ENCODE measurements at places on chromosomes 5 and 9.

- no peak for DNase-seq
Measured at GRCh38 chr9:111008158-111009075, 29.9 kb downstream of the LPAR1 start.

DNA sequence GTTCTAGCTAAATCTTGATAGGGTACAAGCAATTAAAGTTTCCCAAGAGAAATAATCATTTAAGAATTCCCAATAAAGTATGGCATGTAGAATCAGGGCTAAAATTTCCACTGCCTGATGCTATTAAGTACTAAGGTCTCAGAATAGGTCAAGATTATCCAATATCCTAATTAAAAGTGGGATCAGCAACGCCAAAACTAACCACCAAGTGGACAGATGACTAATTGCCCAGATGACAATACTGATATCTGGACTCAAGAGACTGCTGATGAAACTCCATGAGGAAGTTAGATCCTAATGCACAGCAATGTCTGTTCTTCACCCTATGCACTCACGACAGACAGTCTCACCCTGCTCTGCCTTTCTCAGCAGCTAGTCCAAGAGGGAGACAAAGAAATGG is 14.3 kb downstream of the DEPDC1B start:
- no peak for DNase-seq

- peak; percentile 59 for DNase-seq
Measured at GRCh38 chr9:96327694-96328352, 25.8 kb upstream of the HSD17B3 start.

DNA sequence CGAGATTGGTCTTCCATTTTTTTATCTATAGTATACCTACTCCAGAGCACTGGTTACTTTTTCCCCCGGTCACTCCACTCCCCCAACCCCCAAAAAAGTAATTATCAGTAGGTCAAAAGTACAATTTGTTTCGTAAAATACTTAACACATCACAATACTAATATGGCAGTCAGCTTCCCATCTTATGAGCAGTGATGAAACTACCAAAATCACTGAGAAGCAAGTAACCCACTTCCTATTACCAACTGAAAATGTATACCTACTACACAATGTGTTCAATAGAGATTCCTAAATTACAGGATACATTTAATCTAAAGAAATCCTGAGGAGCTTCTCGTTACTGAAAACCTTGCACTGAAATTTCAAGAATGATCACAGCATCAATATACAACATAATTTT is 1.9 kb downstream of the CERT1 start:
- DNase-seq, result no peak

DNA sequence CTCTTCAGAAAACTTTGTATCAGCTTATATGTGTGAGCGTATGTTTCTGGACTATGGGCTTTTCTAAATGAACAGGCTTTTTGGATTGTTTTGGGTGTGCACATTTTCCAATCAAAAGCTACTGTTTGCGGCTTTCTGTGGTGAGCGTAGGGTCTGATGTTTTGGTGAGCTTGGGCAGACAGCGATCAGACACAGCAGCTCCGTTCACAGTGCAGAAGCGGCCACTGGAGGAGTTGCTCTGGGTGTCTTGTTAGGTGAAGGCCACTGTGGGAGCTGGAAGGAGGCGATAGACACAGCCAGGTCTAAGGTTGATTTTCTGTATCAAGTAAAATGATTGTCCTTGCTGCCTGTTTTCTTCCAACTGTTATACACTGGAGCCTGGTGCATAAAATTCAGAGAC is 11.1 kb downstream of the PRRC2B start:
- no peak for DNase-seq

- DNase-seq, result no peak
Measured at GRCh38 chr5:89260254-89260653, 377.3 kb upstream of the MEF2C start.

- no peak for DNase-seq
Measured at GRCh38 chr5:144206141-144206540, 35.5 kb downstream of the KCTD16 start.

GRCh38 chr5:88130211-88130815 is 138.3 kb downstream of the TMEM161B start:
- DNase-seq, result no peak

DNA sequence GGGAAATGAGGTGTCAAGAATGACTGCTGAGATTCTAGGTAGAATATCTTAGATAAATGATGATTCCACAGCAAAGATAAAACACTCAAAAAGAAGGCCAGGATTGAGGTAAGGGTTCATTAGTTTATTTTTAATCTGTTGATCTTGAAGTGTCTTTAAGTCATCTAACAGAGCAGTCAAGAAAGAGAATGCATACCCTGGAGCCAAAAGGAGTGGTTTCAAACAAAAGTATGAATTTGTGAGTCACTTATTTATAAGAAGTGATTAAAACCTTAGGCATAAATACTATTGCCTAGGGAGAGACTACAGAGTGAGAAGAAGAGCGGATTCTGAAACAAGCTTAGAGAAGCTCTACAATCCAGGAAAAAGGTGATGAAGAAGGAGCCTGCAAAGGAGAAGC is 541.0 kb downstream of the DTWD2 start:
- no peak for DNase-seq

GRCh38 chr5:147359101-147359500 is 124.3 kb downstream of the STK32A start:
- no peak for DNase-seq

GRCh38 chr9:131841765-131842318 is 102.0 kb upstream of the RAPGEF1 start:
- DNase-seq, result no peak

- no peak for DNase-seq
Measured at GRCh38 chr5:163622799-163623198, 117.4 kb downstream of the MAT2B start.

DNA sequence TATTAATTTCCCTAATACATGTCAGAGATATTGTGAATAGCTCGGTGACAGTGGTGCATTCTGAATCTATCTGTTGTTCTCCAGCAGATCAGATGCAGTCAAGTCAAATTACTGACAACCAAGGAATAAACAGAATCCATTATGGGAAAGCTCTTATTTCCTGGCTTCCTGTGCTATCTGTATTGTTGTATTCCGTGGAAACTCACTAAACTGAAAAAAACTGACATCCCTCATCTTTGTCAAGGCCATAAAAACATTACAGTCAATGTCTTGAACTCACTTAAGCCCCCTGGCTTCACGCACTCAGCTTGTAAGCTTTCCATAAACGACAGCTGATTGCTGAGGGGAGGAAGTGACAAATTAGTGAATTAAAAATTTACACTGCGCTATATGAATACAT is 245.9 kb downstream of the CTNND2 start:
- DNase-seq, result no peak

DNA sequence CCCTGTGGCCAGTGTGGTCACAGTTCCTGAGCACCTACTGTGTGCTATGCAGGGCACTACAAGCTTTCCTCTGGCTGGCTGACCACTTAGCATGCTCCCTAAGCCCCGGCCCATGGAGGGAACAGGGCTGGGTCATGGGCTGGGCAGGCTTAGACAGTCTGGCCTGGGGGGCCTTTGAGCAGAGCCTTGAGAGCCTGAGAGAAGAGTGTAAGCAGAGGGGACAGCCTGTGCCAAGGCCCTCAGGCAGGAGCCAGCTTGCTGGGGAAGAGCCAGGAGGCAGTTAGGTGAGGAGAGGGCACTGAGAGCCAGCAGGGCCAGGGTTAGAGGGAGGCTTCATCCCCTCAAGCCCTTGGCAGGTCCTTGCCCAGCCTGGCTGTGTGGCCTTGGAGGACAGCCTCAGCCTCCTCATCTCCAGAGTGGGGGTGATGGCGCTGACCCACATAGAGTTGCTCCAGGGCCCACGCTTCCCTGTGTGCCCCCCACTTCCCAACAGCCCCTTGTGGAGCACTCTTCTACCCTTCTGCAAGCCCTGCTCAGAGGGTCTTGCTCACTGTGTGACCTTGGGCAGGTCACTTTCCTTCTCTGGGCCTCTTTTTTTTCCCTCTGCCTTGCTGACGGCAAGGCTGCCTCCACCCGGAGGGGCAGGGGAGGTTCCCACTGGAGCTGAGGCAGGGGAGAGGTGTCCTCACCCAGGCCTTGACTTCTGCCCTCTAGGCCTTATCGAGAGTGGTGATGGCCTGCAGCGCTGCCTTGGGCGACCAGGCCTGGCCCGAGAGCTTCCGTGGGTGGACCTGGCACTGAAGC is 107.1 kb downstream of the PHF2 start:
- no peak for DNase-seq

DNA sequence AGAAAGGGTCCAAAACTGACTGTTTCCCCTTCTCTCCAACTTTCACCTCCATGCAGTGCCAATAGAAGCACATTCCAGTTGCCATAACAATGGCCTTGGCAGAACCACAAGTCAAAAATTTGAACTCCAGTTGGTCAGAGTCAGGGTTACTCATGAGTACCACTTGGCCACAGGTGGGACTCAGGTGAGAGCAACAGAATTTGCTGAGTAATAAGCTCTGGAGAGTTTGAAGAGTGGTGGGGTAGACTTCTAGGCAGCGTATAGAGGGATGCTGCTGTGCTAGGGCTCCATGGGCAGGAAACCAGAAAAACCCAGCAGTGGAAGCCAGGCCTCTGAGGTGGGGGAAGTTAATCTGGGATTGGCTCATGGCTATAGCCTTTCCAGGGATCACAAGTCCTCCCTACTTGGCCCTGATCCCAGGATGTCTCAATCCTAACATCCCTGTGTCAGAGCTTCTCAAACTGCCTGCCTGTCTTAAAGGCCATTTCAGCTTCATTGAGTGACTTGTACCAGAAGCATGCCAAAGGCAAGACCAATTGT is 30.2 kb downstream of the SNX18 start:
- peak; percentile 85 for DNase-seq

GRCh38 chr5:74889523-74890105 is 23.4 kb upstream of the FAM169A start:
- no peak for DNase-seq

GRCh38 chr5:154962494-154962893 is 21.6 kb downstream of the MRPL22 start:
- no peak for DNase-seq

- no peak for DNase-seq
Measured at GRCh38 chr9:92353051-92353450, 27.3 kb downstream of the CENPP start.

DNA sequence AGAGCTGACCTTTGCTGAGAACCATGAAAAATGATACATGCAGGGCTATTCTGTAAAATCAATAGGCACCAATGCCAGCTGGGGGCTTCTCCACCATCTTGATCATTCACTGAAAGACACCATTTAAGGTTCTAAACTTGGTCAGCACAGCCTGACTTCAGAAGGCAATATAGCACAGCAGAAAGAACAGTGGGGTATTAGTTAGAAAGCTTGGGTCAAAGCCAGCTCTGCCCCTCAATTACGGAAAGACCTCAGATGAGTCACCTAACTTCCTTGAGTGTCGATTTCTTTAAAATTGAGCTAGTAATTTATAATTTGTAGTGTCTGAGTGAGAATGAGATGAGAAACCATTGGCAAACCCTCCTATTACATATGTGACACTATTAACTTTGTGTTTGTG is 3.4 kb downstream of the TNC start:
- DNase-seq, result no peak

GRCh38 chr5:102545175-102545574 is 46.4 kb upstream of the SLCO6A1 start:
- no peak for DNase-seq

- DNase-seq, result no peak
Measured at GRCh38 chr9:24900179-24900578, 354.5 kb upstream of the IZUMO3 start.

DNA sequence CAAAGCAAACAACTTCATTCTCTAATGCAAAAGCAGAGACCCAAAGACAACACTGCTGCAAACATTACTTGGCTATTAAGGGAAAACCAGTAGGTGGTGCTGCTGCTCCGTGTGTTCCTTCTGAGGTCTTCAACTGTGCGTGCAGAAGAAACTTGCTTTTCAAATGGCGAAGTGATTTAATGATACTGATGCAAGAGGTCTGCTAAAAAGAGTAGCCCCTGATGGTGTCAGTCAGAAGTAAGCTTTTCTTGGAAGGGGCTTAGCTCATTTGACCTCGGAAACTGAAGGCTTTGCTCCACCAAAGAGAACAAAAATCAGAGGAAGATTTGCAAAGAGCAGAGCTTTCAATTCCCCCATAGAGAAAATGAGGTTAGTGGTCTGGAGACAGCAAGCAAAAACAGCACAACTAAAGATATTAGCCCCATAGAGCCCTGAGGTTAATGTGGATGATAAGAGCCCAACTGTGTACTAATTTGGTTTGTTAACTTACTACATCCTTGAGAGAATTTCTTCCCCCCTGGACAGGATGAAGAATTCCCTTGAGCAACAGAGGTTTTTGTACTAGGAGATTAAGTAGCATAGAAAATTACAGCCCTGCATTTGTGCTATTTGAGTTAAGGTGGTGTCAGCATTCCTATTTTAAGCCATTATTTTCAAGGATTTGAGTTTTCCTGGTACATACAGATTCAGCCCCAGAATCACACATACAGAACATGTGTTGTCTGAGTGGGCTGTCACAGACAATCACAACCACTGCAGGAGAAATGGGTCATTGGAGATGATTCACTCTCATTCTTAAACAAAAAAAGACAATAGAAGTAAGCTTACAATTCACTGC is 153.2 kb upstream of the C9orf72 start:
- no peak for DNase-seq

- DNase-seq, result no peak
Measured at GRCh38 chr9:30349526-30350513, 2034.6 kb upstream of the ACO1 start.

- DNase-seq, result no peak
Measured at GRCh38 chr5:91028499-91028956, 354.6 kb downstream of the ARRDC3 start.

DNA sequence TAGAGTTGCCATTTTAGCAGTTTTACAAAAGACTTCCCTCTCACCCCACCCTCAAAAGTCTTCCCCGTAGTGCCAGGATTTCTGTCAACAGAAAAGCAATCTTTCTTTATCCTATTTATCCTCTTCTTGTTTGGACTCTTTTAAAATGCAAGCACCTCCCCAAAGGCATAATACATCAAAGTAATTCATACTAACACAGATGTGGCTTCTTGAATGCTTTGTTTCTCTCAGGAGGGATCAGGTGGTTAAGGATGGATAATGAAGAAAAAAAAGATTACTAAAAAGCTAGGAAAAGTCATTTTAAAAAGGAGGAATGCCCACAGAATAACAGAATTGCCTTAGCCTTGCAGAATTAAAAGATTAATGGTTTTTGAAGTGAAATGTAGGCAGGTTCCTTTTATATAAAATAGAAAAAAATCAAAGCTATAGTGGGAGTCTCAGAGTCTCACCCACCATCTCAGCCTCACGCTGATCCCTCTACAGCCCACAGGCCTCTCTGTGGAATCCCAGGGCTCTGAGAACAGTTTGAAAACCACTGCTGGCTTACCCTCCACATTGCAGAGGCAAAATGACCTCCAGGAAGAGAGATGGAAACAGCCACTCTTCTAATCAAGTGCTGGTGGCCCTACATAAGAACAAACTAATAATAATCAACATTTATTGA is 102.2 kb downstream of the GCNT1 start:
- DNase-seq, result no peak

GRCh38 chr9:8224381-8224801 is 424.8 kb upstream of the DMAC1 start:
- no peak for DNase-seq

All from tibial artery (tissue), 4 donors.